ENCODE measurements at places on chromosomes 6 and 20. TPM values are rescaled to one million over a fixed set of nuclear protein-coding genes. Genes with fewer than 3 reads are reported as not detected.

DNA sequence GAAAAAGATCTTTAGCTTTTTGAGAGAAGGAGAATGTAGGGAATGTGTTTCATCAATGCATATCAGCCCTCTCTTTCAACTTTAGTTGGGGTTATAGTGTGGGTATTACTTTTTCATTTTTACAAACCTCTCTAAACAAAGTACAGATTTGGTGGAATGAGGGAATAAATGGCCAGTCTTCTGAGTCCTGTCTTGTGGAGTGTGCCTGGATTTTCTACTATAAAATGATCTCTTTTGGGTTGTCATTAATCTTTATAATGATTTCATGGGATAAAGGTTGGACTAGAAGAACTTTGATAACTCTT, 209.3 kb downstream of the RNF144B start:
- no peaks in the 10 kb centered on the region for H3K36me3 ChIP-seq
- no peaks in the 10 kb centered on the region for H3K27me3 ChIP-seq
- no peak for DNase-seq
- H3K4me3 ChIP-seq = no peak overlapping the region
- no peaks in the 10 kb centered on the region for H3K4me1 ChIP-seq

GRCh38 chr20:53660947-53661381, 67.3 kb upstream of the ZNF217 start:
- H3K27ac ChIP-seq = peak overlapping the region; percentile 77
- H3K4me3 ChIP-seq = no peak overlapping the region
- DNase-seq = no peak
- H3K27me3 ChIP-seq = no peaks in the 10 kb centered on the region
- peaks cover 5% of the 10 kb centered on the region for H3K4me1 ChIP-seq

- no peaks in the 10 kb centered on the region for H3K36me3 ChIP-seq
- H3K27ac ChIP-seq = no peak overlapping the region
- H3K4me1 ChIP-seq = no peaks in the 10 kb centered on the region
- no peak overlapping the region for H3K4me3 ChIP-seq
- no peak for DNase-seq
- no peaks in the 10 kb centered on the region for H3K27me3 ChIP-seq
Measured at GRCh38 chr6:162306616-162307015, 420.9 kb downstream of the PRKN start.

DNA sequence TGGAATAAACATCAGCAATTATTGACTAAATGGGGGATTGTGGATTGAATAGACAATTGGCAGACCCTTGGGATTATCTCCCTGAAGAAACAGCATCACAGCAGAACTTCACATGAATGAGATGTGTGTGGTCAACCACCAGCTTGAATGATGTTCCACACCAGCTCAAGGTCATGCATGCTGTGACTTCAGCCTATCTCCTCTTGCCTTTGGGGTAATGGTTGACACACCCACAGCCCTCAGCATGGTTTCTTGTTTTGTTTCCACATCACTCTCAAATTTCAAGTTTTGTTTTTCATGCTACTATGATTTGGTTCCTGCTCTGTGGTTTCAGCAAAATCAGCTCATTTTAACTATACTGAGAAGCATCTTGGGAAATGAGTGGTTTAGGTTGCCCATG, 94.3 kb downstream of the PAK5 start:
- H3K27ac ChIP-seq = no peak overlapping the region
- no peak overlapping the region for H3K4me3 ChIP-seq
- DNase-seq = no peak
- no peaks in the 10 kb centered on the region for H3K4me1 ChIP-seq

DNA sequence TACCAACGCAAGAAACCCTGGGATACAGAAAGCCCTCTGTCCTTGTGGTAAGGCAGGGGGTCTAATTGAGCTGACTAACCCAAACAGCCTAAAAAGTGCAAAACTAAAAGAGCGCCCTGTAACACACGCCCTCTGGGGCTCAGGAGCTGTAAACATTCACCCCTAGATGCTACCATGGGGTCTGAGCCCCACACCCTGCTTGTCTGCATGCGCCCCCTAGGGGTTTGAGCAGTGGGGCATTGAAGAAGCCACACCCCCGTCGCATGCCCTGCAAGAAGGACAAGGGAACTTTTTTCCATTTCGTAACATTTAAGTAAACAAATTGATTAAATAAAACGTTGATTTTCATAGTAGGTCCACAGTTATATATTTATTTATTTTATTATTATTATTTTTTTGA, 616.9 kb upstream of the MAN1A1 start:
- H3K36me3 ChIP-seq = no peaks in the 10 kb centered on the region
- H3K27me3 ChIP-seq = no peaks in the 10 kb centered on the region
- no peaks in the 10 kb centered on the region for H3K4me1 ChIP-seq
- DNase-seq = no peak

The IPCEF1 gene
- total RNA-seq = 3.7 TPM

All from uterus (tissue), 4 donors.